ENCODE measurements at places on chromosomes 1 and 21. TPM values are rescaled to one million over a fixed set of nuclear protein-coding genes. Genes with fewer than 3 reads are reported as not detected.

The LYPD8 gene
- not detected for total RNA-seq

The MASP2 gene
- 0.17 TPM for total RNA-seq

The GJA8 gene
- total RNA-seq: not detected

The NPPA gene
- 0.85 TPM for total RNA-seq

The C4BPA gene
- total RNA-seq: not detected

The LCE6A gene
- total RNA-seq: not detected

The NEGR1 gene
- total RNA-seq: 2.1 TPM

The ZNF593OS gene
- total RNA-seq: not detected

The ITLN2 gene
- total RNA-seq: 2.7 TPM

The S100A14 gene
- total RNA-seq: 1.8 TPM

The LRRC53 gene
- total RNA-seq: not detected

The TADA1 gene
- total RNA-seq: 39.4 TPM

The XKR8 gene
- total RNA-seq: 23.3 TPM

The ERICH3 gene
- not detected for total RNA-seq

The CYP4A11 gene
- total RNA-seq: not detected

The CD58 gene
- total RNA-seq: 9.3 TPM

The KIF26B gene
- total RNA-seq: 1.7 TPM

The SPRR1A gene
- total RNA-seq: not detected

The MPC2 gene
- 48.3 TPM for total RNA-seq

The GUCA2A gene
- not detected for total RNA-seq

The NUAK2 gene
- total RNA-seq: 9.2 TPM

The OR2G6 gene
- total RNA-seq: not detected

The DDX20 gene
- 39.3 TPM for total RNA-seq

The ZC3H12A gene
- 11.0 TPM for total RNA-seq

The NBPF10 gene
- 0.42 TPM for total RNA-seq

The RNF186 gene
- not detected for total RNA-seq

The NT5C1A gene
- total RNA-seq: not detected

The KIF14 gene
- total RNA-seq: 16.3 TPM

The SLAMF7 gene
- not detected for total RNA-seq

The FCRL2 gene
- not detected for total RNA-seq

The NUP210L gene
- 0.03 TPM for total RNA-seq

The THEM5 gene
- total RNA-seq: not detected

The TMEM79 gene
- 3.1 TPM for total RNA-seq

The PPIAL4G gene
- not detected for total RNA-seq

The RAB7B gene
- total RNA-seq: not detected

The SLC35A3 gene
- total RNA-seq: 22.3 TPM

The CD1B gene
- total RNA-seq: not detected

The RASSF5 gene
- 0.24 TPM for total RNA-seq

The SLC9A1 gene
- total RNA-seq: 13.1 TPM

The MROH9 gene
- total RNA-seq: not detected

The ASTN1 gene
- 0.41 TPM for total RNA-seq

The MAN1C1 gene
- total RNA-seq: 19.5 TPM

The LRRC7 gene
- 0.11 TPM for total RNA-seq
